ENCODE measurements at places on chromosomes 6 and 20.
A peak's percentile ranks its signal among the peaks of the same experiment; 100 is the strongest.

- no peak for DNase-seq
Observed at GRCh38 chr6:149962461-149963211, 1.1 kb upstream of the ULBP1 start.

- DNase-seq, result no peak
Observed at GRCh38 chr6:157513619-157514485, 132.9 kb downstream of the ZDHHC14 start.

GRCh38 chr6:161091151-161091550 is 99.6 kb downstream of the MAP3K4 start:
- DNase-seq, result no peak

- no peak for DNase-seq
Observed at GRCh38 chr20:42024653-42025052, 406.5 kb upstream of the CHD6 start.

GRCh38 chr6:147154454-147154853 is 49.8 kb upstream of the STXBP5 start:
- DNase-seq, result peak; percentile 87

GRCh38 chr6:95581073-95581472 is 3.7 kb downstream of the MANEA start:
- no peak for DNase-seq

All from mammary epithelial cell (primary cell).